ENCODE measurements at places on chromosomes 5 and 9.

DNA sequence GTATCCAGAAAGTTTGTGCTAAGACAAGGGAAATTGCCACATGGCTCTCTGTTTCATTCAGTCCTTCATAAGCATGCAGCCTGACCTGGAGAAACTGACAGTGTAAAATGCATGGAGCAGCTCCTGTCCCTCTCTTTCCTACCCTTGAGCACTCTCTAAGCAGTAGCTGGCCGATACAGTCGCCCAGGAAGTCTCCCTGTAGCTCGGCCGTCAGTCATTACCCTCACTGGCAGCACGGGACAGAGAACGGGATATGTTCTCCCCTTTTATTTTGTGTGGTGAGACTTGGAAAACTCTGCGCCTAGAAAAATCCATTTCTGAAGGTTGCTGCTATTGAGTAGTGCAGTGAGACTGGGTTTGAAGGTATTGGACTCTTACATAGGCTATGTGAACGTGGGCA lies 56.8 kb upstream of the KCNMB1 start:
- no peak for DNase-seq

- no peak for DNase-seq
Measured at GRCh38 chr5:177494346-177495195, 2.8 kb downstream of the PDLIM7 start.

- DNase-seq: no peak
Measured at GRCh38 chr9:91419222-91420191, 4.1 kb downstream of the NFIL3 start.

DNA sequence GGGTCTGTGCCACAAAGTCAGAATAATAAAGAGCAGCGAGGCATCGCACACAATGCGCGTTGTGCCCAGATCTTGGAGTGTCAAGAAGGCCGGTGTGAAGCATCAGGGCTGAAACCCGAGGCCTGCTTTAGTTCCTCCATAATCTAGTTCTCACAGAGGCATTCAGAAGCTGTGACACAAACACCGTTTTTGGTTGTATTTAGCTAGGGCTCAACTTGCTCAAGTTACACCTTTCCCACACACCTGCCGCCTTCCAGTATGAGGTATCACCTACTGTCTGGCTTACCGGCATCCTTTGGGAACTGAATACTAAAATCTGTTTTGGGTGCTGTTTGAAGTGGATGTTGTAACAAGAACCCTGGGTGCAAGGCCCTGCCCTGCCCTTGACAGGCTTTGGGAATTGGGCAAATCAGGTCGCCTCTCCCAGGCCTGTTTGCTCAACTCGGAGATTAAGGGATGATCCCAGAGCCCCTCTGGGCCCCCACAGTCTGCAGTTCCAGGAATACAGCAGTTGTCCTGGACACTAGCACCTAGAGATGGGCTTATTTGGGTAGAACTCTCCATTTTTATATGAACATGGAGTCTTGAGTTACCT lies 27.0 kb downstream of the SLC25A25 start:
- no peak for DNase-seq

DNA sequence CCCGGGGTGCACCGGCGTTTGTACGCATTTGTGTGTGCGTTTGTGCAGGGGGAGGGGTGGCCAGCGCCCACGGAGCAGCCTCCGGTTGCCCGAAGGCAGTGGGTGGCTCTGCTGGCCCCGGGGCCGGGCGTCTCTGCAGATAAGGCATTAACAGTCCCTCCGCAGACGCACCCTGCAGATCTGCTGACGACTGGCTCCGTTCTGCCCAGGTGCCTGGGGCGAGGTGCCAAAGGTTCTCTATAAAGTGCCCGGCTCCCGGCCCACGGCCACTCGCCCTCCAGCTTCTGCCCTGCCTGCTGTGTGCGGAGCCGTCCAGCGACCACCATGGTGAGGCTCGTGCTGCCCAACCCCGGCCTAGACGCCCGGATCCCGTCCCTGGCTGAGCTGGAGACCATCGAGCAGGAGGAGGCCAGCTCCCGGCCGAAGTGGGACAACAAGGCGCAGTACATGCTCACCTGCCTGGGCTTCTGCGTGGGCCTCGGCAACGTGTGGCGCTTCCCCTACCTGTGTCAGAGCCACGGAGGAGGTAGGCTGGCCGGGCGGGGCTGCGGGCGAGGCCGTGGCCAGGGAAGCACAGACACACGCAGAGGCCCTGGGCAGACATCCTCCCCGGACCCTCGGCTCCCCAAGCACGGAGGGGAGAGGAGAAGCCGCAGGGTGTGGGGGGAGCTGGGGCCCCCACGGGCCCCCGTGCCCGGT lies at the start of gene SLC6A19:
SLC6A19 (plus strand) TSS at position 269 of the 699 bp plus-strand sequence; CDS start at position 325, 56 bp downstream.
- DNase-seq: no peak

DNA sequence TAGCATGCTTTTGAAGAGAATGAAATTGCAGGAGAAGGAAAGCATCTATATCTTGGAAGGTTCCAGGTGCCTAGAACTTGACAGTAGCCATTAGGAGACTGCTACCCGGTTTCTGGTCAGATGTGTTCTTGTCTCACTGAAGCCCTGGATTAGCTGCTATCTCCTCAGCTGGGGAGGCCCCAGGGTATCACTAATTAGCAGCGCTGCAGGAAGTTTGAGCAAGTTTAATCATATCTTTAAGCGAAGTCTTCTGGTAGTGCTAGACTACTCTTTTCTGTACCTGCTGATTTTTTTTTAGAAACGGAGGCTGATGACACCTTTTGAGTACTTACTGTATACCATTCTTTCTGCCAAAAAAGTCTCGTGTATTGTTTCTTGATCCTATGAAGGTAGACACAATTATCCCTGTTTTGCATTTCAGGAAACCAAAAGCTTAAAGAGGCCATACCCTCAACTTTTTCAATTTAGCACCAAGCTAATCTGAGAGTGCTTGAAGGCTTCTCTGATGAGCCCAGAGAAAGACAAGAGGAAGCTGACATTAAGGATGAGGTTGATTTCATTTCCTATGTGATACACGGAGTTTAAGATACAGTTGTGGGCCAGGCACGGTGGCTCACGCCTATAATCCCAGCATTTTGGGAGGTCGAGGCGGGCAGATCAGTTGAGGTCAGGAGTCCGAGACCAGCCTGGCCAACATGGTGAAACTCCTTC lies 201.3 kb downstream of the ARHGAP26 start:
- DNase-seq: no peak

GRCh38 chr5:30069441-30070263 lies 1123.8 kb upstream of the CDH6 start:
- DNase-seq: no peak

- DNase-seq: no peak
Measured at GRCh38 chr9:130770679-130771442, 64.2 kb upstream of the ABL1 start.

DNA sequence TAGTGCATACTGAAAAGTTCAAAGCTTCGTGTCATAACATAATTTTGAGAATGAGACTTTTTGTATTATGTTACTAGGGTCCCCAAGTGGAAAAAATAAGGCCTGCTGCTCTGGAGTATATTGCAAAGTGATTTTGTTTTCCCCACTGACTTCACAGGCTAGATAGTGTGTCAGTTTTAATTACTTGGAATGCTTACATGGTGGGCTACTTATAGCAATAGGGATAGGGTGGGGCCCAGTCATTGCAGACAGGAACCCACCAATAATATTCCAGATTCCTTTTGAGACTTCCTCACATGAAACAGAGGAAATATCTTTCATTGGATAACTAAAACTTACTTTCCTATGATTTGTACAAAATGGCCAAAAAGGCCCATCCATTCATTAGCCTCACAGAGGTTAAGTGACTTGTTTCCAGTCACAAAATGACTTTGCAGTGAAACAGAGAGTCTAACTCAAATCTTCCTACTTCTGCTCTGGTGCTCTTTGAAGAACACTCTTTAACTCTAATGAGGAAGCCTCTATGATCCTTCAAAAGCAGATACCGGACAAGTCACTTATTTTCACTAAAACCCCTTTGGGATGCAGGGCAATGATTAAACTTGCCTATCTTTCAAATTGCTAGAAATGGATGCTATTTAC lies 16.2 kb upstream of the MEF2C start:
- no peak for DNase-seq

DNA sequence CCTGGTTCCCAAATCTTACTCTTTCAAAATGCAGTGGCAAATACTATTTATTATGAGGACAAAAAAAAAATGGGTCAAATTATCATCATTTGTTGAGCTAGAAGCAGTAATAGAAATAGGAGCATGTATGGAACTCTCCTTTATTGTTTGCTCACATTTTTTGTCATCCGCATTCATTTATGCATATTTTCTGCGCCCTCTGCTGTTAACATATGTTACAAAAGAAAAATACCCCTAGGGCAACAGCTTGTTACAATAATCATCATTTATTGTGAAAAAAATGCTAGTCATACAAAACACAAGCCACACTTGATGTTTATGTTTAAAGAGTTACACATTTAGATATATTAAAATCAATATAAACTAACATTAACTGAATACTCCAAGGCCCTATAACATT lies 328.2 kb downstream of the TUSC1 start:
- no peak for DNase-seq

GRCh38 chr5:147393874-147394672 lies 115.8 kb downstream of the DPYSL3 start:
- DNase-seq: no peak

DNA sequence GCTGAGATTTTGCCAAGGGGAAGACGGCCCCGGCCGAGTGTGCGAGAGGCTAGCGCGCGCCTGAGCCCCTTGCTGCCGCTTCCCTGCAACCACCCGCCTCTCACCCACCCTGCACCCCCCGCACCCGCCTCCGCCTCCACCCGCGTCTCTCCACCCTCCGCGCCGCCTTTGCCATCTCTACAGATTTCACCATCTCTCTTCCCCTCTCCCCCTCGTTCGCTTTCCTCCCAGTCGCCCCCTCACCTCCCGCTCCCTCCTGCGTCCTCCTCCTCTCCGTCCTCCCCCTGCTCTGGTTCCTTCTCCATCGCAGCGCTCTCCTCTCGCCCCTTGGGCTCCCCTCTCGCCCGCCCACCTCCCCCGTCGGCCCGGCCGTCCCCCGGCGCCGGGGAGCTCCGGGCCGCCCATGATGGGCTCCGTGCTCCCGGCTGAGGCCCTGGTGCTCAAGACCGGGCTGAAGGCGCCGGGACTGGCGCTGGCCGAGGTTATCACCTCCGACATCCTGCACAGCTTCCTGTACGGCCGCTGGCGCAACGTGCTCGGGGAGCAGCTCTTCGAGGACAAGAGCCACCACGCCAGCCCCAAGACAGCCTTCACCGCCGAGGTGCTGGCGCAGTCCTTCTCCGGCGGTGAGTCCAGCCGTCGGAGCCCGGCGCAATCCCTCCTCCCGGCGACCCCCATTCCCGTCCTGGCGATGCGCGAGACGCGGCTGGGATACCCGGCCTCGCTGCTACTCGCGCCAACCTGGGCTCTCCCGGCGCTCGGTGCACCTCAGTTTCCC lies at the start of gene PRDM12:
PRDM12 (plus strand) TSS at position 344 of the 778 bp plus-strand sequence; CDS start at position 404, 60 bp downstream.
- no peak for DNase-seq

DNA sequence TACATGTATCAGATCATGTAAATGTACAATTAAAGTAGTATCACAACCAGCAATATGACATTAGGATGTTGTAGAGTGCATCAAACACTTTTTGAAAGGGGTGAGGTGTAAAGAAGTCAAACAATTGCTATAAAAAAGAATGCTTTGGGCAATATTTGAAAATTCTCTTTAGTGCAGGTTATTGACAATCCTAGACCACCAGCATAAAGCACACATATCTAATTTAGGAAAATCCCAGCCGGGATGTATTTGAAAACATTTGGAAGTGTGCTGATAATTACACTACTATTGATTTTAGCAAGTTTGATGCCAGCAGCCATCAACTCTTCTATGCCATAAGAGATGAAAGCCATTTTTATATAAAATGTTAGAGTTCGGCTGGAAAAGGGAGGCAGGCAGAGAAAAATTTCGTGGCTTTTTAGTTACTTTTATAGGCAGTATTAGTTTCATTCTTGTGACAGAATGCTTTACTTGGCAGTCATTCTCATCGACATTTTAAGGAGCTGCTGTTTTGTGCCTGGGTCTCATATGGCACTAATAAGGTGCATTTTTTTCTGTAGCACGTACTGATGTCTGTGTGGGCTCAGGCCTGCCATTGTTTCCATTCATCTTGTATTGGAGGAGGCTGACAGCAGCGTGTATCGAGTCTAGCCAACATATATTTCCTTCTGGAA lies 285.7 kb downstream of the AOPEP start:
- DNase-seq: no peak

- DNase-seq: no peak
Measured at GRCh38 chr9:122056484-122056883, 36.6 kb downstream of the TTLL11 start.

GRCh38 chr9:105908069-105908468 lies 213.7 kb downstream of the TMEM38B start:
- no peak for DNase-seq

DNA sequence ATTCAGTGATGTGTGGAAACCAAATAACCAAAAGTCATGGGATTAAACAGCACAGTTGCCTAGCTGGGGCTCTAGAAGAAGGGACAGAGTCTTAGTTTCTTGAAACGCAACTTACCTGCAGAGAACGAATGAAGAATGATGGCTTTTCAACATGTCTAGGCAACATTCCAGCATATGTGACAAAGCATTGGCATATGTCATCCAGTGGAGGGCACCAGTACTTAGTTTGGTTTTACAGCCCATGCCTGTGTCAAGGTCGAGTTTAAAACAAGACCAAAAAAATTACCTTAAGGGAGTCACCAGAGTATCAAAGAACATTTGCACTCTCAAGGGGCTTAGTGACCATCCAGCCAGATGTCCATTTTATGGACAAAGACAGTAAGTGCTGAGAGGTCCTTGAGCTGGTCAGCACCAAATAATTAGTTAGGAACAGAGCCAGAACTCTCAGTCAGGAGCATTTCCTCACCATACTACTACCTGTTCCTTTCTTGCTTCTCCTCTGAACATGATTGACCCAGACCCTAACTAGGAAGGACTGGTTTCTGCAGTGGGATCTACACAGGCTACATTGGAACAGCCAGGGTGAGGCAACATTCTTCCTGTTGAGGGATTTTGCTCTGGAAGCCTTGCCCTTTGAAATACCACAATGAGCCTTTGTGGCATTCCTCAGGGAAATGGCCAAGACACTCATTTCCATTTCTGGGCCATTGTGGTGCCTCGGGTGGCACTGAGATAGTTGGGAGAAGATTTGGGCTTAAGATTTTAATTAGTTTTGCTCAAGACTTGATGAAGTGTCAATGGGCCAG lies 75.4 kb upstream of the ANKH start:
- DNase-seq: no peak

- DNase-seq: no peak
Measured at GRCh38 chr9:120571443-120572257, 8.3 kb downstream of the CDK5RAP2 start.

DNA sequence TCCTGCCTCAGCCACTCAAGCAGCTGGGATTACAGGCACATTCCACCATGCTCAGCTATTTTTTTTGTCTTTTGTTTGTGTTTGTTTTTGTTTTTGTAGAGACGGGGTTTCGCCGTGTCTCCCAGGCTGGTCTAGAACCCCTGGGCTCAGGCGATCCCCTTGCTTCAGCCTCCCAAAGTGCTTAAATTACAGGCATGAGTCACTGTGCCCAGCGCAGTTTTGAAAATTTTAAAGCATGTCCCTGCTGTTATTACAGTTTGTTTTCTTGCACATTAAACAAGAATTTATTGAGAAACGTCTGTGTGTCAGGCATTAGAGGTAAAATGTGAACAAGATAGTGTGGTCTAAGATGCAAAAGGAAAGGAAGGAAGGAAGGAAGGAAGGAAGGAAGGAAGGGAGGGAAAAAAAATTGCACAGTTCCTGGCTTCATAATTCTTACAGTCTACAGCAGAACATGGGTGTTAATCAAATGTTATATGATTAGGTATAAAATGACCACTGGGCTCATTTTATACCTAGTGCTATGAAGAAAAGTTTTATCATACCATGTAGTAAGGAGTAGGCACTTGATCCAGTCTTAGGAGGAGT lies 205.4 kb downstream of the SNX18 start:
- DNase-seq: no peak

Measured in stimulated activated CD8-positive, alpha-beta memory T cell treated with anti-CD3 and anti-CD28 coated beads, Interleukin-2, amount 100 ng/mL, for 48 hours (primary cell).